Activated naive CD4-positive, alpha-beta T cell treated with Interleukin-2 at 50 U/mL for 16 hours (primary cell): ENCODE measurements at places on chromosomes 11 and 22.

GRCh38 chr11:61637277-61637676 is 42.9 kb upstream of the DAGLA start:
- DNase-seq = no peak

- no peak for DNase-seq
These were observed 39.3 kb downstream of the EFCAB6 start for GRCh38 chr22:43772831-43773230.

DNA sequence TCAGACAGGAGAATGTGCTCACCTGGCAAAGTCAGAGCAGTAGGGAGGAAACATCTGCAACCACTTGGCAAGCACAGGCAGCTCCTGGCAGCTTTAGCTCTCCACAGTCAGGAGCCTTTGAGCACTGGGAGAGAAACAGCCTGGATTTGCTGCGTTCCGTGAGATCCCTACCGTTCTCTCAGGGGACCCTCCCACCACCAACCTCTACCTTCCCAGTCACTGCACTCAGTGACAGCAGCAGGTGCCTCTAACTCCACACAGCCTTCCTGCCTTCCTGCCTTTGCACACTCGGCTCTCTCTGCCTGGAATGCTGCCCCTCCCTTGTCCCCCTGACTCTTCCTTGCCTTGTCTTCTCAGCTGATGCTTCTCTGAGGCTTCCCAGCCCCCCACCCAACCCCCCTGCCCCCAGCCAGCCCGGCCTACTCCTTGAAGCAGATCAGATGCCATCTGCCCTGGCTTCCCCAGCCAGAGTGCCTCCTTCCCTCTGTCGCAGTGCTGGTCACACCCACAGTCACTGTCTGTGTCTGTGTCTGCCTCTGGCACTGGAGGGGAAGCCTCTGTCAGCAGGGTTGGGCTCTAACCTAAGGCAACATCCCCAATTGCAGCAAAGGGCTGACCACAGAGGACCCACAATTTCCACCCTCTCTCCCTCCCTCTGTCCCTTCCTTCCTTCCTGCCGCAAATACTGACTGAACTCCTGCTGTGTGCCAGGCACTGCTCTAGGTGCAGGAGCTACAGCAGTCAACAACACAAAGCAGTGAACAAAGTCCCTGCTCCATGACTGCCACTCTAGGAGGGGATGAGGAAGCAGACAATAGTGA is 14.9 kb upstream of the TSKU start:
- DNase-seq = no peak

- no peak for DNase-seq
These were observed 259.5 kb downstream of the BRD1 start for GRCh38 chr22:49567899-49568750.

GRCh38 chr11:122888162-122888561 is 5.6 kb downstream of the JHY start:
- DNase-seq = no peak

GRCh38 chr22:28992565-28993356 is 68.9 kb downstream of the C22orf31 start:
- no peak for DNase-seq

DNA sequence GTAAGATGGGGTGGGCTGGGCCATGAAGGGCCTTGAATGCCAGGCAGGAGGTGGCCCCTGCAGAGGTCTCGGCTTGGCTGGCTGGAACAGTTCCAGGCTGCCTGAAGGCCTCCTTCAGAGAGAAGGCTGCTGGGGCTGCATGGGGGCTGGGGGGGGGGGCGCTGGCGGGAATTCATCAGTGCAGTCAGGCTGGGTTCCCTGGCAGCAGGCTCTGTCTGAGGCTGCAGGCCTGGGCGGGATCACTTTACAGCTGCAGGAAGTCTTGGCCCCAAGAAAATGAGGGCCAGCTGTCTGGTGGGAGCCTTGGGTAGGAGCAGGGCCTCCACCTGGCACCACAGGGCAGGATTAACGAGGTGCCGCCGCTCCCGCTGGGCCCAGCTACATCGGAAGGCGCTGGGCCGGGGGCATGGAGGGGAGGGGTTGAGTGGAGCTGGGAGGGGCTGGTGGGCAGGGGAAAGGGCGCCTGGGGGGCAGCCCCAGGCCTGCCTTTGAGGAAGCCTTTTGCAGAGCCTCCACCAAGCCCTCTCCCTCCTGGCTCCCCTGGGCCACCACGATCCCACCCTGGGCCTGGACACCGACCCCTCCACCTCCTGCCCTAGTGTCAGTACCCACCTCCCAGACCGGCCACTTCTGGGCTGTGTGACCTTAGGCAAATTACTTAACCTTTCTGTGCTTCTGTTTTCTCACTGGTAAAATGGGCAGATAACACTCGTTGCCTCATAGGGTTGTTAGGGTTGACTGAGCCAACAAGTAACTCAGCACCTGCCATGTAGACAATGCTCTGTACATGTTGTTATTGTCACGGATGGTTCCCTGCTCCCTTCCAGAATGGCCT is 31.0 kb upstream of the HMOX1 start:
- no peak for DNase-seq

- DNase-seq = peak; percentile 37
These were observed 607 bp downstream of the PLAAT3 start for GRCh38 chr11:63613517-63614135.

DNA sequence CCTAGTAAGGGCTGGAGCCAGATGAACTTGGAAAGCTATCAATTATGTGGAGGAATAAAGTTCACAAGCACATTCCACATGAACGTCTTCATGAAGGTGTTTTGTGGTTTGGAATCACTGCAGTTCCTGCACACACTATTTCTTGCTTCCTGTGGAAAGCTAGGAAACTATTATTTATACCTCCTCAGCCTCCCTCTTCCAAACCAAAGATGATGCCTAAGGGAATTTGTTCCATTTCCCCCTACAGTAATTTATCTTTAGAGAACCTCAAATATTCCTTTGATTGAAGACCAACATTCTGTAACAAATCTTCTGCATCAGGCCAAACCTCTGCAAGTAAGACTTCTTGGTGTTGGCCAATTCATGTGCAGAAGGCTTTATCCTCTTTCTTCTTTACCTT is 115.8 kb upstream of the ARHGAP20 start:
- no peak for DNase-seq

- no peak for DNase-seq
These were observed 124.7 kb upstream of the CCDC90B start for GRCh38 chr11:83410605-83411565.

DNA sequence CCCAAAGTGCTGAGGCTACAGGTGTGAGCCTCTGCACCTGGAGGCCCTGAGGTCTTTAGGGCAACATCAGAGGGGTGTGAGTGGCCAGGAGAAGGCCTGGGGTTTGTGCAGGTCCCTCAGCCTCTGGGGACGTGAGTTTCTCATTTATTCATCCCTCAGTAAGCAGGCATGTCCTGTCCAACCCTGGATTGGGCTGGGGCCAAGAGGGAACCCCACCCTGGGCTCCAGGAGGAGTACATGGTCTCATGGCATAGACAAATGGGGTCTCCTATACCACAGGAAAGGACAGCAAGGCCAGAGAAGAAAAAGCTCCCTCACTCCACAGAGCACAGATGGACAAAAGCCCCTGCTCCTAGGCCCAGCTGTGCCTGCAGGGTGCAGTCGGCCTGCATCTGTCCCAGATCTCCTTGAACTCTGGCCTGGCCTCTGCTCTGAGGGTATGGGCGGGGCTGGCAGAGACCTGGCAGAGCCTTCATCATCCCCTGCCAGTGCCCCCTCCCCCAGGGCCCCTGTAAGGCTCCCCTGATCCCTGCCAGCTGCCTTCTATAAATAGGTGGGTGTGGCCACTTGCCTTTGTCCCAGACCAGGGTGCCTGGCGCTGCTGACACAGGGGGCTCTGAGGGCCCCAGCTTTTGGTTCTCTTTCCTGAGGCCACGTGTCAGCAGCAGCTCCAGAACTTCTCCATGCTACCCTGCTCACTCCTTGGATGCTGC is 34.6 kb downstream of the A4GALT start:
- DNase-seq = no peak

DNA sequence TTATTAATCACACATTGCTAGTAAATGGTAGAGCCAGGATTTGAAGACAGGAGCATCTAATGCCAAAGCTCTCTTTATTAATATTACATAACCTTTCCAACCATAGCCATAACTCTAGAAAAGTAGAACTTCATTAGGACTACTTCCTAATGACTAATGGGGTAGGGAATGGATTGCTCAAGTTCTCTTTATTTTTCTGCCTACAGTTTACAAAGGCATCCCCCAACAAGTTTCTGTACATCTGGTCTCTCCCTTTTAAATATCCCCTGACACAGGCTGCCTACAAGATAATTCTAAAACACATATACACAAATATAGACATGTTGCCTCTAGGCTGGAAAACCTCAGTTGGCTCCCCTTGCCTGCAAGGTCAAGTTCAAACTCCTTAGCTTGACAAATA is 534.9 kb downstream of the SOX6 start:
- no peak for DNase-seq

DNA sequence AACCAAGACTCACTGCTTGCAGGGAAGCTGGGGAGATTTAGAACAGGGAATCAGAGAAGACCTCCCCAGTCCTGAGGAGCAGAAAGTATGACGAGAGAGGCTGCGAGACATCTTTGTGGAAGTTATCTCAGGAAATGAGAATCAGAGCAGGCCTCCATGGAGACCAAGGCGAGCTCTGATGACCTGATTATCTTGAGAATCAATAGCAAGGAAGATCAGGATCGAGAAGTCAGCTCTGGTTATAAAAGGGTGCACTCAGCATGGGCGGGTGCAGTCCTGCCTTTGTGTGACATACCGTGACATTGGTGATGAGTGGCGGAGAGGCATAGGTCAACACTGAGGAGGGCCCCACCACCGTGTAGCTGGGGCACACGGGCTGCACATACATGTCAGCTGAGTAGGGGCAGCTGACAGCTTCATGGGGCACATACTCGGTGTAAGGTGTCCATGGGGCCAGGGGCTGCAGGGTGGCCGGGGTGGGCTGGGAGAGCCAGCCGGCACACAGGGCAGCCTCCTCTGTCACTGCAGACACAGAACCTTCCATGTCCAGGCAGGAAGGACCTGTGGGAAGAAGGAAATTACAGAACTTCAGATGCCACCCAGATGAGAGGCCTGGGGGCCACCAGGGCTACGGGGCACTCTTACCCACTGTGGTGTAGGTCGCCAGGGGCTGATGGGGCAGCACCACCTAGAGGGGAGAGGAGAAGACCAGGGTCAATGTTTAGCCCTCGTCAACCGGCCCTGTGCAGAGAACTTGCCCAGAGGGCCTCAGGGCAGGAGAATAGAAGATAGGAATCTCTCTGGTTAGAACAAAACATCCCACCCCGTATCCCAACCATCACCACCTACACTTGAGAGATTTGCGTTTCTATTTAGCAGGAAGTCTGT is 21.7 kb downstream of the POU2AF1 start:
- no peak for DNase-seq

DNA sequence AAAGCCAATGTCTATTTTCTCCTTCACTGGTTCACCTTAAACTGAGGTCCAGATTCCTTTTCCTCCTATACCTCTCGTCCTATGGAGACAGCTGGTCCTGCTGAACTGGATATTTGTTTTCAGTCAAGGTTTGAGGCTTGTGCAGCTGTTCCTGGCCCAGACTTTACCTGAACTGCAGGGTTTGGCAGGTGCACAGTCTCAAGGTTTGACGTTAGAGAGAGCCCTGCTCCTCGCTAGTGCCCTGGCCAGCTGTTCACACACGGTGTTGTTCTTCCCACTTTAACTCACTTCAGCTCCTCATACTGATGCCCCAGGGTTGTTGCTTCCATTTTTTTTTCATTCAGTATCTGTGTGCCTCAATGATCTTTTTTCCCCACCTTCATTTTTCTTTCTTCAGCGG is 74.0 kb upstream of the TTC12 start:
- no peak for DNase-seq

GRCh38 chr11:47464483-47464882 is 15.5 kb upstream of the RAPSN start:
- no peak for DNase-seq

- no peak for DNase-seq
These were observed 38.1 kb upstream of the CSNK2A3 start for GRCh38 chr11:11391169-11391568.

- DNase-seq = no peak
These were observed 62.0 kb downstream of the TBC1D22A start for GRCh38 chr22:46824344-46824909.
